ENCODE measurements at places on chromosomes 5 and 9. TPM values are rescaled to one million over a fixed set of nuclear protein-coding genes. Genes with fewer than 3 reads are reported as not detected.

DNA sequence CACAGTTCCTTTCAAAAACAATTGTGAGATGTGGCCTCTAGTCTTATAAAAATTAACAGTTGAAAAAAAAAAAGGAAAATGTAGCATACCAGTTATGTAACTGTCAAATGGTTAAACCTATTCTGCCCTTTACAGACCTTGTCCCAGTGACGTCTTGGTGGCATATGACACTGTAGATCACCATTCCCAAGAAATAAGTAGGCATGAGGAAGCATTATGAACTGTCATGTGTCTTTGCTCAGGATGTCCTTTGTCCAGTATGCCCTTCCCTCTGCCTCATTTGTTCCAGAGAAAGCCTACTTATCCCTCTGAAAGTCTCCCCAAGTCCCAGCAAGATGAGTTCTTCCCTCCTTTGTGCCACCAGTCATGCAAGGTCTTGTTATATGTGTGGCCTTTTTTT lies 63.2 kb downstream of the PAM start:
- H3K4me3 ChIP-seq = no peak overlapping the region
- DNase-seq = no peak
- no peak overlapping the region for H3K27ac ChIP-seq
- peaks cover 23% of the 10 kb centered on the region for H3K27me3 ChIP-seq
- H3K4me1 ChIP-seq = peaks cover 3% of the 10 kb centered on the region
- H3K36me3 ChIP-seq = no peaks in the 10 kb centered on the region

DNA sequence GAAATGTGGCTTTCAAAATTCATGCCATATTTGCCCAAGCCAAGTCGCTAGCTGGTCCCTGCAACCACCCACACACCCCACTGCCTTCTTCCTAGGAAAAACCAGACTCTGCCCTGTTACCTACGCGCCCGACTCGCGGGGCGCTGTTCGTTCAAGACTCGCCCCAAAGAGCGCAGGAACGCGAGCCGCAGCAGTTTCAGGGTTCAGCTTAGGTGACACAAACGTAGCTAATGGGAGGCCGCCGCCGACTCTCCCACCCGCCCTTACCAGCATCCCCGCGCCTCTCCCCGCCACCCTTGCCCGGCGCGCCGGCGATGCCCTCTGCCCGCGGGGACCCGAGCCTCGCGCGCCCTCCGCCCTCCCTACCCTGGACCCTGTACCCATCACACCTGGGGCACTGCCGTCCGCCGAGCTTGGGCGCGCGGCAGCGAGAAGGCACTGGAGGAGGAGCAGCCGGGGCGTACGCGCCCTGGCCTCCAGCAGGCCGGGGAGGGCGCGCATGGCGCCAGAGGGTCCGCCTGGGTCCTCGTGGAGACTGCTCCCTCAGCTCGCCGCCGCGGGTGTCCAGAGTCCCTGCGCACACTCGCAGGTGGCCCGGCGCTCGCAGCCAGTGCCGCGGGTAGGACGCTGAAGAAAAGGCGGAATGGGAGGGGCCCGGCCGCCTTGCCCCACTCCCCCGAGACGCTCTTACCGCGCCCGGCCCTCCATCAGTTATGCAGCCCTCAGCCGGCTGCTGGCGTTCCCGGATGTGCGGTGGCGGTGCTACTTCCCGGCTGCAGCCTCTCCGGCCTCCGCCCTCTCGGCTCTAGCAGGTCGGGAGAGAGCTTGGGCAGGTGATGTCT lies at the start of gene EMB:
Gene EMB, minus strand, starts transcription at position 638 of the 842 bp plus-strand sequence. Its CDS starts 137 bp downstream, at position 501.
- no peak within 1 kb of the TSS for H3K27ac ChIP-seq
- peak; percentile 95 for DNase-seq
- H3K4me1 ChIP-seq = no peaks in the 10 kb centered on the region
- peaks cover 3% of the 10 kb centered on the region for H3K36me3 ChIP-seq
- peak within 1 kb of the TSS; percentile 90 for H3K4me3 ChIP-seq

GRCh38 chr9:27292659-27293405 lies 4.1 kb downstream of the EQTN start:
- no peaks in the 10 kb centered on the region for H3K36me3 ChIP-seq
- no peak overlapping the region for H3K27ac ChIP-seq
- no peaks in the 10 kb centered on the region for H3K4me1 ChIP-seq
- H3K4me3 ChIP-seq = no peak overlapping the region
- no peak for DNase-seq

Gene GPR21
- total RNA-seq = 1.5 TPM

Gene ZBED3
- 3.1 TPM for total RNA-seq

Data from endodermal cell (in vitro differentiated cells).